ENCODE measurements at places on chromosomes 7 and 10.

GRCh38 chr10:17779784-17780183 lies 27.8 kb downstream of the TMEM236 start:
- peak; percentile 21 for DNase-seq

- DNase-seq: no peak
Observed at GRCh38 chr7:69692611-69693010, 94.3 kb downstream of the AUTS2 start.

DNA sequence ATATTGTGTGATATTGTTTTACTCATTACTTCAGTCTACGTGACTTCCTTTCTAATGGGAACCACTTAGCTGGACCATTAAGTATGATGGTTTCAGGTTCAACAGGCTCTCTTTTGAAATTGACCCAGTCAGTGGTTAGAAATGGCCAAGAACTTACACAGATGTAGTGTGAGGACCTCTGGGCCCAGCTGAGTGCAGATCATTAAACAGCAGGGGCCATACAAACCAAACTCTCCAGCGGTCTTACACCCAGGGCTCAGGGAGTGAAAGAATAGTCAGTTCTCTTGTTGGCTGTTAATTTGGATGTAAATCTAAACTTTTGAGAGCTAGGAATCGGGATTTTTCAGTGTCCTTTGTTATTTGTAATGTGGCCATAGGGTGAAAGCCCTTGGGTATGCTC lies 107.3 kb downstream of the CELF2 start:
- no peak for DNase-seq

DNA sequence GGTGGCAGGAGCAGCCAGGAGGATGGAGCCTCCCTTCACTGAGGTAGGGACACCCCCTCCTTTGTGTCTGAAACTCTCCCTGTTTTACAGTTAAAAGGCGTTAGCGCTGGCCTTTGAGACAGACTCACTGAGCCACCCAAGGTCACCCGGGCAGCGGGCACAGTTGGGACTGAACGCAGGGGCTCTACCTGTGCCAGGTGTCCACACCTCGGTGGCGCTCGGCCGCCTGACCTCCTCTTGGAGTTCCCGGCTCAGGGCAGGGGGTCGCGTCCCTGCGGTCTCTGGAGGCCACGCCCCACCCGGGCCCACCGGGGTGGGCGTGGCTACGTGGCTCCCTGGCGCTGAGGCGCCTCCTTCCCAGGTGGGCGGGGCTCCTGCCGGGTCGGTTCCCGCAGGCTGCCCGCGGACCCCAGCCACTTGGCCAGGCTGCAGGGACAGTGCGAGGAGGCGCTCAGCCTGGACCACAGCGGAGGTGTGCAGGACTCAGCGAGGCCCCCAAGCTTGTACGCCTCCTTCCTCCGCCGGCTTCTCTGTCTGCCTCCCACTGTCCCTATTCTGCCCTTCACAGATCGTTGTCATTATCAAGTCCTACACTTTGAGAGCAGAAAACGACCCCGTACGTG lies 39.9 kb upstream of the LEP start:
- no peak for DNase-seq

GRCh38 chr7:151859111-151859947 lies 17.6 kb downstream of the PRKAG2 start:
- DNase-seq: no peak

DNA sequence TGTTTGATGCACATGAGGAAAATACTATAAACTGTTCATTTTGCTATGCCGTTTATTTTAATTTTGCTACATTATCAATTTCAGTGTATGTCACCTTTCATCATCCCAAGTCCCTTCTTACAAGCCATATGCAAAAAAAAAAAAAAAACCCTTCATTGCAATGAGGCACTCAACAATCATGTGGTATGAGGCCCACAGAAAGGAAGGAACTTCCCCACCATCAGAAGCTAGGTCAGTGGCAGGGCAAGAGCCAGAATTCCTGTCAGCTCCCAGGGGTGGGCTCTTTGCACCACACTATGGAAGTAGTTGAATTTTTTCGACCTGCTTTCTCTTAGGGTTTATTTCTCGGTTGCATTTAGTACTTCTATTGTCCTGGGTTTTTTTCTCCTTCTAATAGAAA lies 75.4 kb downstream of the NOC3L start:
- peak; percentile 54 for DNase-seq

- no peak for DNase-seq
Observed at GRCh38 chr7:114302858-114303257, 111.8 kb upstream of the FOXP2 start.

GRCh38 chr10:94183666-94184264 lies 179.0 kb downstream of the NOC3L start:
- peak; percentile 99 for DNase-seq

DNA sequence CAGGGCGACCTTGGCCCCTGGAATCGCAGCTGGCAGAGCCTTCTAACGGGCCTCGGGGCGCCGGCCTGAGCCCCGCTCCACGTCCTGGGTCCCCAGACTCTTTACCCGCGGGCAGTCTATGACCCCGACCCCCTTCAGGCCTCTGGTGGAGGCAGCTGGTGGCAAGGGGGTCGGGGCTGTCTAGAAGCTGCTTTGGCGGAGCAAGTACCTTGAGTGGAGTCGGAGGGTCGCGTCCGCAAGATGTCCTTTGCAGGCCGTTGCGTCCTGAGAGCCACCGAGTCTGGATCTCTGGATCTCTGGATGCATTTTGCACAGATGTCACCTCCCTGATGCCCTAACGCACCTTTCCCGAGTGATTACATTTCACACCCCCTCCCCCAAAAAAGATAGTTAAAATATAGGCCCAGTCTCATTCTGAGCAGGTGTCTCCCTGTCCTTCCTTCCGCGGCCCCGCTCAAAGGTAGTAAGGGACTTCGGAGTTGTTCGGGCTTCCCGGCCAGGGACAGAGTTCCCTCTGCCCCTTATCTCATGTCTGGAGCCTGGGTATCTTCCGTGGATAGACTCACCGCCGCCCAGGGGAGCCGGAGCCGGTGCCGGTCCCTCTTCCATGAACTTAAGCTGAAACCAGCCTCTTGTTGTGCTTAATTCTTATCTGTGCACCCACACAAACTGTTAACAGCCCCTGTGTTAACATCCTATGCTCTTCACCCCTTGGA lies 457 bp downstream of the ACADSB start:
- DNase-seq: no peak

- DNase-seq: peak; percentile 22
Observed at GRCh38 chr7:70775570-70776156, 356.3 kb upstream of the GALNT17 start.

DNA sequence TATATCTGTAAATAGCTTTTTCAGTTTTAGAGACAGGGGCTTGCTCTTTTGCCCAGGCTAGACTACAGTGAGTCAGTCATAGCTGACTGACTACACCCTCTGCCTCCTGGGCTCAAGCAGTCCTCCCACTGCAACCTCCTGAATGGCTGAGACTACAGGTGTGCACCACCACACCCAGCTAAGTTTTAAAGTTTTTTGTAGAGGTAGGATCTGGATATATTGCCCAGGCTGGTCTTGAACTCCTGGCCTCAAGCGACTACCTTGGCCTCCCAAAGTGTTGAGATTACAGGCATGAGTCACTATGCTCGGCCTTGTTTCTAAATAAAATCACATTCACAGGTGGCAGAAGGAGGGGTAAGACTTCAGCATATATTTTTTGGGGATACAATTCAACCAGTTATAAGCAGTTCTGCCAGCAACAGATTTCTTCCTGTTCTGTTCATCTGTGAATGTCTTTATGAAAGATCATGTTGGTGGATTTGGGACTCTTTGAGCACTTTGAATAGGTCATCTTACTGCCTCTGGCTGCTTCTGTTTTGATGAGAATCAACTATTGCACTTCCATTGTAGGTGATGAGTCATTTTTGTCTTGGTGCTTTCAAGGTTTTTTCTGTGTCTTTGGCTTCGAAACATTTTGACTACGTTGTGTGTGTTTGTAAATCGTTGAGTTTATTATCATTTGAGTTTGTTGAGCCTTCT lies 15.7 kb downstream of the RBM33 start:
- DNase-seq: no peak

DNA sequence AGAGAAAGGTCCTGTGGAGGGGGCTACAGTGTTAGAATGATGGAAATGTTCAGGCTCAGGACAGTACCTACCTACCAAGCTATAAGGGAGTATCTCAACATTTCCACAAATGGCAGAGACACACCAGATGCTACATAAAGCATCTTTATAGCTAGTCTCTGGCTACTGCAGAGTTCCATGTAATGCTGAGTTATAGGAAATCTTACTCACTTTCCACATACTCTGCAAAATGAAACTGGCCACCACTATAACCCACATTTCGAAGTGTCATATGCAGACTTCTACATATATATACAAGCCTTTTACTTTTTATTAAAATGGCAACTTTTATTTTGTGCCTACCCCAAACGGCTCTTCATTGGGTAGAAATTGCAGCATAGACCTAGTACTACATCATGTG lies 85.5 kb downstream of the FAS start:
- DNase-seq: no peak

DNA sequence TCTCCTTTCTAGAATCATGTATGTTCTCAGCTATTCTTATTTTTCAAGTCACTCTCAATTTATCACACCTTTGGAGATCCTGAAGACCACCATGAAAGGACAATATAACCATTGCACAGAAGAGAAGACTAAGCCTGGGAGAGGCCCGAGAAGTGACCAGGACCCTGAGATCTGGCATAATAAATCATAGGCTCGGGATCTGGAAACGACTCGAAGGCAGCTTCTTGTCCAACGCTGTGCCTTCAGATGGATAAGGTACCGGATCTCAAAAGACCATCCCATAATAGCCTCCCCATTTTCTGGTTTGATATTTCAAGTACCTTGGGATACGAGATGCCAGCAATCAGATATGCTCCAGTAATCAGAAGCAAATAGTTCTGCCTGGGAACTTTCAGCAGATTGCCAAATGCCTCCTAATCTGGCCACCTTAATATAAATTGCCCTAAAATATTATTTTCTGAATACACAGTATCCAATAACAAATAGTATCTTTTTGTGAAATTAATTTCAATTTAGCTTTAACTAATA lies 179.2 kb upstream of the ZMIZ1 start:
- DNase-seq: no peak

GRCh38 chr7:20596653-20597052 lies 18.8 kb upstream of the ABCB5 start:
- DNase-seq: peak; percentile 85

- DNase-seq: no peak
Observed at GRCh38 chr10:348456-348855, 213.2 kb downstream of the ZMYND11 start.

DNA sequence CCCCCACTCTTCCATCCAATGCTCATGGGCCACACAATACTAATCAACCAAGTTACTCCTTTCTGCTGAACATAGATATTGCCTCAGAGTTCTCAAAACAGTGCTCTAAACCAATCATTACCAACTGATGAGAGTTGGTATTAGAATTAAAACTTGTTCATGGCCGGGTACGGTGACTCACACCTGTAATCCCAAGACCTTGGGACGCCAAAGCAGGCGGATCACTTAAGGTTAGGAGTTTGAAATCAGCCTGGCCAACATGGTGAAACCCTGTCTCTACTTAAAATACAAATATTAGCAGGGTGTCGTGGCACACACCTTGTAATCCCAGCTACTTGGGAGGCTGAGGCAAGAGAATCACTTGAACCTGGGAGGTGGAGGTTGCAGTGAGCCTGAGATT lies 8.2 kb downstream of the TM9SF3 start:
- DNase-seq: no peak

DNA sequence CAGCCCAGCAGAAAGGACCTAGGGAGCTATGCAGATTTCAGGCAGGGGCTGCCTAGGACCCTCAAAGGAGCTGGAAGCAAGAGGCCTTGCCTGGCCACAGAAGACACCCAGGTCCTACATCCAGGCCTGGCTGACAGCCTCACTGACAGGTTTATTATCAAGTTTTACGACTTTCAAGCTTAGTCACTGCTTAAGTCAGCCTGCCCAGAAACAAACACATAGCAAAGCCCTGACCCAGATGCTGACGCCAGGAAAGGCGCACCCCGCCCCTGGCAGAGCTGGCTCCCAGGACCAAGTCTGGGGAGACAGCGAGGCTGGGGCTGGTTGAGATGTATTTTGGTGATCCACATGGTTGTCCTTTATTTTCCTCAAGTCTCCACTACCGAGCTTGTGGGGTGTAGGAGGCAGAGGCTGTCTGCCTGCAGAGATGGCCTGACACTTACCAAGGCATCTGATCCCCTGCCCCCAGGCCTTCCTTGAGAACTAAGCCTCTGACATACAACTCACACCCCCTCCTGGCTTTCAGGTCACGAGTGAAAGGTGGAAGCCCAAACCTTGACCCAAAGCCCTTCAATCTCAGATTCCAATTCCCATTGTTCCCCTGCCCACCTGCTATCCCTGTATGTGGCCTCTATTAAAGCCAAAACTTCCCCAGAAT lies 80.7 kb upstream of the EMX2 start:
- DNase-seq: peak; percentile 99

GRCh38 chr7:132739271-132739955 lies 163.1 kb upstream of the PLXNA4 start:
- peak; percentile 98 for DNase-seq

DNA sequence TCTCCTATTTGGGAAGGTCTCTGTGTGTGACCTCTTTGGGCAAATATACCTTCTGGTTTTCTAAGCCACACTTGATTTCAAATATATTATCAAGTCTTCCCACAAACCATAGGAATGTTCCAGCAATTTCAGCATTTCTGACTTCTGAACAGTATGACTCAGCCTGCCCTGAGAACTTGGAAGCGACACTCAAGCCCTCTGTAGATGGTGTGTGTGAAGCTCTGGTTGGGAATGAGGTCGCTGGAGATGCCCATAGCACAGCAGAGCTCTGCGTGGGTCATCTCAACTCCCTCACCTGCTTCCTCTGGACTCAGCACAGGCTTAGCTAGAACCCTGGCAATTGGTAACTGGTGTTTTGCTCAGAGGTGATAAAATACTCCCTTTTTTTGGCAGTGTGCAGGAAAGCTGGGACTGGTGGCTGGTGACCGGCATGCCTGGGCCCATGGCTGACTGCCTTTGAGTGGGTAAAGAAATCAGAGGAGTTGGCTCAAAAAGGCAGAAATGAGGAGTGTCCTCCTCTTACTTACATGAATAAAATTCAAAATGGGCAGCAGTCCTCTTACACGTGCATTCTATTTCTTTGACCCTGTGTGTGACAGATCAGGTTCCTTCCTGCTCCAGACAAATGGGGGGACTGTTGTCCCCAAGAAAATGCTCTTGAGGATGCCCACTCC lies 87.5 kb upstream of the NRP1 start:
- DNase-seq: peak; percentile 91

DNA sequence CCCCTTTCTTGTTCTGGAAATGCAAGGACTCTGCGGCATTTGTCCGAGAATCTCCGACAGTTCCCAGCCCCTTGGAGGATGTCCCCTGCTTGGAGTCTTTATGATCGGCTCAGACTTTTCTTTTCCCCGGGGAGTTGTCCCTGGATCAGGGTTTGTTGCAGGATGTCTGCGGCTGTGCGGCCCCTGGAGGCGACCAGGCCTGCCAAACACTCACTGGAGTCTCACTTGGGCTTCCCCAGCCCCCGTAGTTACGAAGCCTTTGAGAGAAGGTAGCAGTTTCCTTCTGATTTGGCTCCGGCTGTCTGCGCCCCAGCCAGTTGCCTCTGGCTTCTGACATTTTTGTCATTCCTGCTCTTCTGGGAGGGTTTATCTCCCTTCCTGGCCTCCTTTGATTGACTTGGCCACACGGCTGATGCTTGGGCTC lies 16.1 kb downstream of the COL26A1 start:
- peak; percentile 78 for DNase-seq

GRCh38 chr10:4685904-4686643 lies 139.9 kb upstream of the AKR1E2 start:
- no peak for DNase-seq
